ENCODE measurements at places on chromosomes 3 and 15. TPM values are rescaled to one million over a fixed set of nuclear protein-coding genes. Genes with fewer than 3 reads are reported as not detected.

- no peaks in the 10 kb centered on the region for H3K36me3 ChIP-seq
- DNase-seq = no peak
- H3K4me3 ChIP-seq = no peak overlapping the region
- no peaks in the 10 kb centered on the region for H3K4me1 ChIP-seq
- peaks cover 6% of the 10 kb centered on the region for H3K27me3 ChIP-seq
Measured at GRCh38 chr15:43229977-43230376, 9.2 kb upstream of the EPB42 start.

DNA sequence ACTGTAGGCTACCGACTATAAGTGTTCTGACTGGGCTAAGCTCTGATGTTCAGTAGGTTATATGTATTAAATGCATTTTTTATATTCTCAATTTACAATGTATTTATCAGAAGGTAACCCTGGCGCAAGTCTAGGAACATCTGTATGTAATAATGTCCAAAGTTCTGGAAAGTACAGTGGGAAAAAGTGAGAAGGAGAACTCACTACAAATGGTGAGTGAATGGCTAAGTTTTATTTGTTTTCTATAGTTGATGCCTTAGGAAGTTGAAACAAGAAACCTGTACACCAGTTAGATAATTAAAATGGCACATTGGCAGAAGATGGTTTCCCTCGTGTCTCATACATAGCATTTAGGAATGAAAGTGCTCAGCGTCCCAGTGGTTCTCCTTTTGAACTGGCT lies 333.4 kb upstream of the THRB start:
- H3K4me1 ChIP-seq = no peaks in the 10 kb centered on the region
- no peaks in the 10 kb centered on the region for H3K36me3 ChIP-seq
- H3K27me3 ChIP-seq = peaks cover 74% of the 10 kb centered on the region

GRCh38 chr3:62562017-62562416 lies 188.7 kb upstream of the FEZF2 start:
- no peaks in the 10 kb centered on the region for H3K36me3 ChIP-seq
- H3K4me1 ChIP-seq = no peaks in the 10 kb centered on the region
- H3K4me3 ChIP-seq = no peak overlapping the region
- H3K27ac ChIP-seq = no peak overlapping the region
- no peaks in the 10 kb centered on the region for H3K27me3 ChIP-seq

- no peaks in the 10 kb centered on the region for H3K4me1 ChIP-seq
- no peaks in the 10 kb centered on the region for H3K36me3 ChIP-seq
- H3K27ac ChIP-seq = no peak overlapping the region
Measured at GRCh38 chr3:171228240-171228639, 201.7 kb upstream of the SLC2A2 start.

- H3K27ac ChIP-seq = peak overlapping the region; percentile 27
- DNase-seq = peak; percentile 89
- no peaks in the 10 kb centered on the region for H3K36me3 ChIP-seq
- peaks cover 46% of the 10 kb centered on the region for H3K4me1 ChIP-seq
Measured at GRCh38 chr3:22159004-22159695, 408.1 kb upstream of the ZNF385D start.

DNA sequence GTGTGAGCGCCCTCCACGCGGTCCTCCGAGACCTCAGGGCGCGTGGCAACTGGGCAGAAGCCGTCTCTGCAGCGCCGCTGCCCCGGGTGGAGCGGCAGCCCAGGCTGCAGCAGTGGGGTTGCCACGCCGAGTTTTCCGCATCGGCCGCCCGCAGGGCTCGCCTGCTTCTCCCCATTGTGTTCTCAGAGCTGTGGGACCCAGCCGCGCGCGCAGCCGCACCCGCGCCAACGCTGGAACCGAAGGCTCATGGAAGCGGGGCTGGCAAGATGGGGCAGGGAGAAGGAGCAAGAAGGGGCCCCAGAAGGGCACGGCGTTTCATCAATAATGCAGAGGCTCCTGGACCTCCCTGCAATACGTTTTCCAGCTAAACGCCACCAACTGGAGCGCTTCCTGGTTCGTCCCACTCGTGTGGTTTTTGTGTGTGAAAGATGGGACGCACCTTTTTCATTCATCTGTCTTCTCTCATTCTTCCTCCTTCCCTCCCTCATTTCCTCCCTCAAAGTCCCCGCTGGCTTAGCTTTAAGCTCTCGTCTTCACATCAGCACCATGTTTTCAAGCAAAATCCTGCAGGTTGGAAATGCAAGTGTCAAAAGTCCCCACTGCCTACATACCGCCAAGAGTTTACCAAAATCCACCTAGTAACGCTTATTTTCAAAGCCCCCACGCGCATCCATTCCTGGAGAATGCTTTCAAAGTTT lies 1.2 kb downstream of the ROBO1 start:
- DNase-seq = no peak
- no peaks in the 10 kb centered on the region for H3K36me3 ChIP-seq
- H3K4me1 ChIP-seq = no peaks in the 10 kb centered on the region
- H3K27me3 ChIP-seq = peaks cover 19% of the 10 kb centered on the region
- H3K27ac ChIP-seq = no peak overlapping the region

DNA sequence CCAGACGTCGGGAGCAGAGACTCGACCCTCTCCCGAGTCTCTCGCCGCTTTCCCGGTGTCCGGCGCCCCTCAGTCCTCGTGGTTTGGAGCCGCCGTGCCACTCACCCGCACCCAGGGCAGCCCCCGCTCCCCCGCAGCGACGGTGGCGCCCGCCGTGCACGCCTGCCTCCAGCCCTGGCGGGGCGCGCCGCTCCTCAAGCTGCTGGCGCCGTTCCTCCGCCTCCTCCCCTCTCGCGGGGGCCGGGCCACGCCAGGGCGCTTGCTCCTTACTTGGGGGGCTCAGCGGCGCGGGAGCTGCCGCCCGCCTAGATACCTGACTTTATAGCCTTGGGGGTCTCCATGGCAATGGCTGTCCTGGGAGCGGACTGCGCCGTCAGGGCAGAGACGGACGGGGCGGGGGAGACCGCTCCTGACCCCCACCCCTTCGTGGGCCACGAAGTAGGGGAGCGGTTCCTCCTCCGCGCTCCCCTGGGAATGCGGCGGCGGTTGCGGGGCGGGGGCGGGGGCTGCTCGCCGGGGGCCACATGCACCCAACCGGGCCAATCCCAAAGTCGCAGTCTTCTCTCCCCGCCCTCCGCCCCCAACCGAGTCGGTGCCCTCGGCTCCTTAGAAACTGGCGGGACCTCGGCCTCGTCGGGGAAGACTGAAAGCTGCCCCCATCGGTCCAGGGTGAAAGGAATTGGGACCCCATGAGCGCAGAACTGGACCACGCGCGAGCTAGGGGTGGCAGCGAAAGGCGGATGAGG lies at the start of gene ANKRD63:
TSS of gene ANKRD63 (minus strand) at position 196 of the 746 bp plus-strand sequence. CDS start 478 bp downstream, outside the sequence.
- no peak within 1 kb of the TSS for H3K27ac ChIP-seq
- H3K36me3 ChIP-seq = no peaks in the 10 kb centered on the region
- DNase-seq = peak; percentile 20
- H3K4me1 ChIP-seq = no peaks in the 10 kb centered on the region
- no peaks in the 10 kb centered on the region for H3K27me3 ChIP-seq
- H3K4me3 ChIP-seq = peak within 1 kb of the TSS; percentile 83

PLSCR2 gene
- total RNA-seq = not detected

STARD5 gene
- total RNA-seq = 5.9 TPM

MRPS11 gene
- total RNA-seq = 92.7 TPM

DVL3 gene
- 50.6 TPM for total RNA-seq
